ENCODE measurements at places on chromosomes 2 and 18. TPM values are rescaled to one million over a fixed set of nuclear protein-coding genes. Genes with fewer than 3 reads are reported as not detected.

DNA sequence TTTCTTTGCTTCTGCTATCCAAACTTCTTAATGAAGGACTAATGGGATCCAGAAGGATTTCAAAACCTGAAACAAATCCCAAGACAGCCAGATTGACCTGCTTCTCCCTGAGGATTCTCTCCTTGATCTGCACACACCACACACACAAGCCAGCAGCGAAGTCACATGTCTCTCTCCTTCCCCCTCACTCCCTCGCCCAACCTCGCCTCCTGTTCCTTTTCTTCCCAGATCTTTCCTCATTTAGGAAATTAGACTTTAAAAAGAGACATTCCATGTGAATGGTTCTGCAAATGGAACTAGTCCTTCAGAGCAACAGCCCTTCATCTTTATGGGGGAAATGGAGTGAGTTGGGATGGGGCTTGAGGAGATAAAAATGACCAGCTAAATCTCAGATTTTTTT lies 639.1 kb upstream of the SETBP1 start:
- DNase-seq = no peak

DNA sequence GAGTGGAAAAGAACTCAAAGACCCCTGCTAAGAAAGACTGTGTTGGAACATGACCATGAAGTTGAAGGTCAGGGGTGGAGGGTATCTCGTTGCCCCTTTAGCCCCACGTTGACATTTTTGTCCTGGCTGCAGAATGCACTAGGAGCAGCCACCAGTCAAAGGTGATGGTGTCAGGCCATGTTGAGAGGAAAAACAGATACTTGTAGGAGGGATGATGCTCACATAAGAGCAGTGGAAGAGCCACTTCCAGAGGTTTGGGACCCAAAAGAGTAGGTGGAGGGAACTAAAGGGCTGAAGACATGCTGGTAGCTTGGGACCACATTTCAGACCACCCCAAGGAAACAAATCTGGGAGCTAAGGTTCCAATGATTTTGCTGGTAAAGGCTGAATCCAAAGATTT lies 159.0 kb downstream of the MYO3B start:
- no peak for DNase-seq

GRCh38 chr2:196159221-196159892 lies 12.0 kb downstream of the STK17B start:
- DNase-seq = no peak

- no peak for DNase-seq
Observed at GRCh38 chr2:109527846-109528705, 85.7 kb downstream of the SEPTIN10 start.

DNA sequence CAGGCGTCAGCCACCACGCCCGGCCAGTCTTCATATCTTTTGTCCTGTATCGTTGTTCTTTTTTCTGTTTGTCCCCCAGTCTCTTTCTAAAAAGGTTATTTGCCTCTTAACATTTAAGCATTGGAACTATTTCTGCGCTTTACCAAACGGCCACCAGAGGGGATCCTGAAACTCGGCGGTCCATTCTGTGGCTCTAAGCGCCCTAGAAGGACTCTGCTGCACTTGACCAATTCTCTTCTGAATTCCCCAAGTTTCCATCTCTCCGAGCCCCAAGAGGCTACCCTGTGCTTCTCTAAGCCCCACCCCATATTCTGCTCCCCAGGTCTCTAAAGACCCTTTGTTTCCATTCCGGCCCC lies 33.1 kb upstream of the REG3G start:
- DNase-seq = no peak

- no peak for DNase-seq
Observed at GRCh38 chr2:187459256-187459655, 11.2 kb upstream of the CALCRL start.

- no peak for DNase-seq
Observed at GRCh38 chr2:41000906-41001305, 549.0 kb upstream of the SLC8A1 start.

GRCh38 chr2:65479524-65479923 lies 47.1 kb upstream of the SPRED2 start:
- no peak for DNase-seq

- no peak for DNase-seq
Observed at GRCh38 chr2:153972412-153972811, 100.7 kb downstream of the GALNT13 start.

DNA sequence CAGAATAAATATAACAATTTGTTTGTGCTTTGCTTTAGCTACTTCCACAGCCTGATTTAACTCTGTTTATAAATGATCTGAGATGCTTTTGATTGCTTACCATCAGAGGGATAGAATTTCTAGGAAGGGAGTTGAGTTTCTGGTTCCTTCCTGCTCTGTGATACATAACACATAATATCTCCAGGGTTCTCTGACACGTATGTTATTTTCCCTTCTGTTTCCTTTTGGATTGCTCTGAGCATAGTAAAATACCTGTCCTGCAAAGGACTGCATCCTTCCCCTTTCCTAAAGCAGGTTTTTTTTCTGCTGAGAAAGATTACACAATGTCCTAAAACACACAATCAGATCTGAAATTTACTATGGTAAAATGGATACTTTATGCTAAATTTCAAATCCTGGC lies 76.1 kb downstream of the CABYR start:
- DNase-seq = no peak

- no peak for DNase-seq
Observed at GRCh38 chr18:23539296-23539695, 36.0 kb downstream of the RMC1 start.

GRCh38 chr2:218224186-218224585 lies 7.2 kb downstream of the ARPC2 start:
- no peak for DNase-seq

DNA sequence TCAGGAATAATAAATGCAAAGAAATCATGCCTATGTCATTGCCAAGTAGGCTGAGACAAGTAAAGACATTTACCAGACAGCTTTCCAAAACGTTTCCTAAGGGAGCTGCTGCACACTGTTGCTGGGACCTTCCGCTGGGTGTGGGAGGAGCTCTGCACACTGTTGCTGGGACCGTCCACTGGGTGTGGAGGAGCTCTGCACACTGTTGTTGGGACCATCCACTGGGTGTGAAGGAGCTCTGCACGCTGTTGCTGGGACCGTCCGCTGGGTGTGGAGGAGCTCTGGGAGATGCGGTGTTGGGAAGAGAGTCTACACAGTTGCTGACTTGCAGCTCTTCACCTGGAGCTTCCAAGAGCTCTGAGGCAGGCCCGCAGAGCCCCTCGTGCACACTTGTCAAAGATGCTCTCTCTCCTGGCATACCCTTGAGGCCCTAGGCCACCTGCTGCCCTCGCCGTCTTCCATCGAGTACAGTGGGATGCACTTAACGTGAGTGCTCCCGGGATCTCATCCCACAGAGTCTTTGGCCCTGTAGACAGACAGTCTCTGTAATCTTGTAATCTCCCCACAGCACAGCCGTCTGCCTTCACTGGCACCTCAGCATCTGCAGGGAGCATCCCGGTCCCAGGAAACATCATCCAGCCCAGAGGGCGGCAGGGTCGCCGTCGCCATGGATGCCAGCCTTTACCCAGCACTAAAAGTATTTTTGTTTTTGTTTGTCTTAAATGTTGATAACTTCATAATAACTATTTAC lies 51.4 kb downstream of the TRAPPC12 start:
- no peak for DNase-seq

DCDC2C gene
- total RNA-seq = not detected

CD28 gene
- 52.7 TPM for total RNA-seq

LYG2 gene
- not detected for total RNA-seq

CRYBA2 gene
- total RNA-seq = not detected

Data from activated naive CD8-positive, alpha-beta T cell treated with anti-CD3 and anti-CD28 coated beads, Interleukin-2, amount 10 ng/mL, durations not matched to agents 7 days and 5 days (primary cell).